Keratinocyte (primary cell): ENCODE measurements at places on chromosomes 2 and 18.

- H3K27ac ChIP-seq, result no peak overlapping the region
- H3K27me3 ChIP-seq, result no peaks in the 10 kb centered on the region
- no peak overlapping the region for H3K4me3 ChIP-seq
- no peaks in the 10 kb centered on the region for H3K4me1 ChIP-seq
Observed at GRCh38 chr2:46689993-46690392, 210.6 kb downstream of the TMEM247 start.

- no peaks in the 10 kb centered on the region for H3K4me1 ChIP-seq
- no peaks in the 10 kb centered on the region for H3K27me3 ChIP-seq
- no peak overlapping the region for H3K4me3 ChIP-seq
- H3K36me3 ChIP-seq, result no peaks in the 10 kb centered on the region
- DNase-seq, result no peak
Observed at GRCh38 chr2:98072442-98072841, 14.5 kb upstream of the VWA3B start.

- no peak overlapping the region for H3K27ac ChIP-seq
- no peaks in the 10 kb centered on the region for H3K36me3 ChIP-seq
- H3K27me3 ChIP-seq, result no peaks in the 10 kb centered on the region
- no peak for DNase-seq
- no peak overlapping the region for H3K4me3 ChIP-seq
- no peaks in the 10 kb centered on the region for H3K4me1 ChIP-seq
Observed at GRCh38 chr2:217622205-217623060, 380.4 kb downstream of the TNS1 start.

DNA sequence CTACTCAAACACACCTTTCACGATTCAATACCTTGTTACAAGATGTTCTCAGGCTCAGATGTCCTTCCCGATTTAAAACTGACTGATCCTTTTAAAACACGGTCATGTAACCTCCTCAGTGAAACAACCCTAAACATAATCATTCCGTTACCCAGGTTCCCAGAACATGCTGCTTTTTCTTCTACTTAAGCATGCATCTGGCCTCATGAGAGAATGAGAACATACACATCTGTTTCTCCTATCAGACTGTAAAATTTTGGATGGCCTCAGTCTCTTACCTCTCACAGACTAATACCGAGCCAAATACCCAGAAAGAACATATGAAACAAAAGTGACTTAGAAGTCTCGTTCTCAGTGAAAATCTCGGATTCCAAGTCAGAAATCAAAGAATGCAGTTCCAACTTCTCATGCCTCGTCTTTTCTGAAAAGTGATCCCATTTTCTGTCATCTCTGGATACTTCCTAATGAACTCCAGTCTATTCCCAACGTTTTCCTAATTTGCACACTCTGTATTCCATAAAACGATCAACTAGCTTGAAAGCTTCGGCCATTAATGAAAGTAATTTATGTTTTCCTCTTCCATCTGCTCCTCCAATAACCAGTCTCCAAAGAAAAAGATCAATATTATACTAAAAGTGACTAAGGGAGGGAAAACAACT lies 919 bp downstream of the SF3B1 start:
- H3K4me1 ChIP-seq, result peaks cover 20% of the 10 kb centered on the region
- H3K36me3 ChIP-seq, result peaks cover 1% of the 10 kb centered on the region
- DNase-seq, result no peak
- H3K27me3 ChIP-seq, result no peaks in the 10 kb centered on the region
- H3K27ac ChIP-seq, result peak overlapping the region; percentile 95

DNA sequence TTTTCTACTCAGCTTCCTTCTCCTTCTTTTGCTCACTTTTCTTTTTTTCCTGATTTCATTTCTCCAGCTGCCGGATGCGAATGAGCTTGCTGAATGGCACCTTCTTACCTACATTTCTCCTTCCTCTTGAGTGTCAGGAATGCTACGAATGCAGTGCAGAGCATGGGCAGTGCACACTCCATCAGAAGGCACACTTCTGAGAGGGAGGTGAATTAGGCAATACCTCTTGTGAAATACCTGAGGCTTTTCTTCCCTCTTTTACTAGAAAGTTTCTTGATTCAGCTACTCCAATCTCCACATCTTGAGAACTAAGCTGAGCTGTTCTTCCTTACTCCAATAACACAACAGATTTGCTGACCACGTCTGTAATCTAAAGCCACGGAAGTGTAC lies 51.1 kb downstream of the PLEKHM3 start:
- H3K27ac ChIP-seq, result no peak overlapping the region
- H3K4me3 ChIP-seq, result no peak overlapping the region
- H3K27me3 ChIP-seq, result no peaks in the 10 kb centered on the region
- H3K4me1 ChIP-seq, result no peaks in the 10 kb centered on the region
- DNase-seq, result no peak
- no peaks in the 10 kb centered on the region for H3K36me3 ChIP-seq

DNA sequence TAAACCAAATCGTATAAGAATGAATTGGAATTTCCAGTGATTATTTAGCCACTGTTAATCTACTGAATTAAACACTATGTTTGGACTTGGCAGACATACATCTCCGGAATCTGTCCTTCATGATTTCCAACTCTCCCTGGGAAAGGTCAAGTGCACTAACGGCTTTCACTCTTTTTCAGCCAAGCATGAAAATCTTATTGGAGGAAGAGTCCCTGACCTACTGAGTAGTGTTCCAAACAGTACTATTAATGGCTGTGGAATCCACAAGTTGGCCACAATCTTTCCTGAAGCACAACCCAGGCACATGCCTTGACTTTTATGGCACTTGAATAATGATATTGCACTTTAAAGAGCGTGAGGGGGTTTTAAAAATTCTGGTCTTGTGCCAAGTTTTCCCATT lies 318.9 kb upstream of the RND3 start:
- no peak overlapping the region for H3K4me3 ChIP-seq
- H3K27me3 ChIP-seq, result no peaks in the 10 kb centered on the region
- H3K27ac ChIP-seq, result no peak overlapping the region
- DNase-seq, result no peak
- peaks cover under 1% of the 10 kb centered on the region for H3K4me1 ChIP-seq

DNA sequence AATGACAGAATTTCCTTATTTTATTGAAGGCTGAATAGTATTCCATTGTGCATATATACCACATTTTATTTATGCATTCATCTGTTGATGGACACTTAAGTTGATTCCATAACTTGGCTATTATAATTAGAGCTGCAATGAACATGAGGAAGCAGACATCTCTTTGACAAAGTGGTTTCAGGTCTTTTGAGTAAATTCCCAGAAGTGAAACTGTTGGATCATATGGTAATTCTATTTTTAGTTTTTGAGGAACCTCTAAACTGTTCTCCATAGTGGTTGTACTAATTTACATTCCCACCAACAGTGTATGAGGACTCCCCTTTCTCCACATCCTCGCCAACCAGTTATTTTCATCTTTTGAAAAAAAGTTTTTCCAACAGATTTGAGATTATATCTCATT lies 77.5 kb downstream of the TMEM200C start:
- no peak overlapping the region for H3K27ac ChIP-seq
- no peak overlapping the region for H3K4me3 ChIP-seq
- H3K36me3 ChIP-seq, result no peaks in the 10 kb centered on the region

- no peaks in the 10 kb centered on the region for H3K36me3 ChIP-seq
- H3K27ac ChIP-seq, result no peak overlapping the region
- no peak overlapping the region for H3K4me3 ChIP-seq
- no peak for DNase-seq
- peaks cover 4% of the 10 kb centered on the region for H3K4me1 ChIP-seq
Observed at GRCh38 chr2:217790195-217790594, 212.6 kb downstream of the TNS1 start.

GRCh38 chr2:190587106-190587505 lies 52.6 kb upstream of the NEMP2 start:
- H3K4me3 ChIP-seq, result no peak overlapping the region
- H3K27me3 ChIP-seq, result no peaks in the 10 kb centered on the region
- no peak overlapping the region for H3K27ac ChIP-seq
- peaks cover 3% of the 10 kb centered on the region for H3K4me1 ChIP-seq

GRCh38 chr2:216842636-216843035 lies 17.2 kb downstream of the TNP1 start:
- no peak overlapping the region for H3K4me3 ChIP-seq
- no peaks in the 10 kb centered on the region for H3K36me3 ChIP-seq
- DNase-seq, result no peak
- H3K27ac ChIP-seq, result no peak overlapping the region

DNA sequence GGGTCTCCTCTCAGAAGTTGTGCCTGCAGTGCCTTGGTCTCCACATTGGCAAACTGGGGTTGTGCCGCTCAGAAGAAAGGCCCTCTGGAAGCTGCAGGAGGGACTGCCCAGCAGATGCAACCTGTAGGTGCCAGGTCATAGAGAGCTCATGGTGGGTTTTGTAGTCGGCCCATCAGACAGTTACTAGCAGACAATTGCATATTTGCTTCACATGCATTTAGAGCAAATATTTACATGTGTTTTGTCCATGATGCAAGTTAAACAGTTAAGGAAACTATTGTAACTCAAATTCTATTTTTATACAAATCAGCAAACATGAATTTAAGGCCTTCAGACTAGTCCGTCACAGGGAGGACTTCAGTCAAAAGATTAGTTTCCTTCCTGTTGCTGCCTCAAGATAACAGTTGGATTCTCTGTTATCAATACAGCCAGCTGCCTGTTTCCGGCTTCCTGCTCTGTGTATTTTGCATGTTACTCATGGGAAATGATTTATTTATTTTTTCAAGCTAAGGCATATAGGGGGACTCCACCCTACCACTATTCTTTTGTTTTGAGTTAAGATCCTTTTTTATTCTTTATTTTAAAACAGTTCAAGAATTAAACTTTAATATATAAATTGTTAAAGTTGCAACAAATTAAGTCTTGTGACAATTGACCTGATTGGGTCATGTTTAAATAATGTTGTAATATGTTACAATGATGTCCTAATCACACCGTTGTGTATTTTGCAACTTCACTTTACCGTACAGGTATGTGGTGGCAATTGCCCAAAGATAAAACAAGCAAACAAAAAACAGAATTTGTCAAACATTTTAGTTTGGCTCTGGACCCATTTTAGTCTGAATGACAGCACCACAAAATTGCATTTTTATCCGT lies 133.5 kb downstream of the SPTBN1 start:
- no peaks in the 10 kb centered on the region for H3K27me3 ChIP-seq
- DNase-seq, result no peak
- H3K36me3 ChIP-seq, result peaks cover 4% of the 10 kb centered on the region
- peaks cover 19% of the 10 kb centered on the region for H3K4me1 ChIP-seq
- no peak overlapping the region for H3K4me3 ChIP-seq

- peak overlapping the region; percentile 81 for H3K4me3 ChIP-seq
- DNase-seq, result no peak
- H3K36me3 ChIP-seq, result no peaks in the 10 kb centered on the region
- peak overlapping the region; percentile 99 for H3K27ac ChIP-seq
- peaks cover 31% of the 10 kb centered on the region for H3K4me1 ChIP-seq
Observed at GRCh38 chr2:159613091-159613490, 3.3 kb downstream of the BAZ2B start.

DNA sequence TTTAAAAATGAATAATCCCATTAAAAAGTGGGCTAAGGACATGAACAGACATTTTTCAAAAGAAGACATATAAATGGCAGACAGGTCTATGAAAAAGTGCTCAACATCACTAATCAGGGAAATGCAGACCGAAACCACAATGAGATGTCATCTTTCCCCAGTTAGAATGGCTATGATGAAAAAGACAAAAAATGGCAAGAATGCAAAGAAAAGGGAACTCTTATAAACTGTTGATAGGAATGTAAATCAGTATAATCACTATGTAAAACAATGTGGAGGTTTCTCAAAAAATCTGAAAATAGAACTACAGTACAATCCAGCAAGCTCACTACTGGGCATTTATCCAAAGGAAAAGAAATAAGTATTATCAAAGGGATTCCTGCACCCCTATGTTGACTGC lies 169.2 kb downstream of the METTL4 start:
- no peaks in the 10 kb centered on the region for H3K4me1 ChIP-seq
- DNase-seq, result no peak
- H3K27me3 ChIP-seq, result no peaks in the 10 kb centered on the region
- no peak overlapping the region for H3K4me3 ChIP-seq
- H3K27ac ChIP-seq, result no peak overlapping the region

- no peaks in the 10 kb centered on the region for H3K27me3 ChIP-seq
- no peak overlapping the region for H3K27ac ChIP-seq
- no peak overlapping the region for H3K4me3 ChIP-seq
- no peak for DNase-seq
- H3K4me1 ChIP-seq, result peaks cover 5% of the 10 kb centered on the region
- H3K36me3 ChIP-seq, result no peaks in the 10 kb centered on the region
Observed at GRCh38 chr2:112301973-112302372, 26.6 kb downstream of the ZC3H6 start.

- H3K4me1 ChIP-seq, result peaks cover 14% of the 10 kb centered on the region
- H3K4me3 ChIP-seq, result no peak overlapping the region
- H3K27me3 ChIP-seq, result peaks cover 34% of the 10 kb centered on the region
- H3K27ac ChIP-seq, result no peak overlapping the region
- DNase-seq, result no peak
Observed at GRCh38 chr2:109350526-109350925, 221.5 kb downstream of the SH3RF3 start.

- H3K27me3 ChIP-seq, result no peaks in the 10 kb centered on the region
- H3K36me3 ChIP-seq, result no peaks in the 10 kb centered on the region
- peaks cover 41% of the 10 kb centered on the region for H3K4me1 ChIP-seq
- no peak overlapping the region for H3K4me3 ChIP-seq
Observed at GRCh38 chr2:105791229-105791628, 46.5 kb downstream of the NCK2 start.

DNA sequence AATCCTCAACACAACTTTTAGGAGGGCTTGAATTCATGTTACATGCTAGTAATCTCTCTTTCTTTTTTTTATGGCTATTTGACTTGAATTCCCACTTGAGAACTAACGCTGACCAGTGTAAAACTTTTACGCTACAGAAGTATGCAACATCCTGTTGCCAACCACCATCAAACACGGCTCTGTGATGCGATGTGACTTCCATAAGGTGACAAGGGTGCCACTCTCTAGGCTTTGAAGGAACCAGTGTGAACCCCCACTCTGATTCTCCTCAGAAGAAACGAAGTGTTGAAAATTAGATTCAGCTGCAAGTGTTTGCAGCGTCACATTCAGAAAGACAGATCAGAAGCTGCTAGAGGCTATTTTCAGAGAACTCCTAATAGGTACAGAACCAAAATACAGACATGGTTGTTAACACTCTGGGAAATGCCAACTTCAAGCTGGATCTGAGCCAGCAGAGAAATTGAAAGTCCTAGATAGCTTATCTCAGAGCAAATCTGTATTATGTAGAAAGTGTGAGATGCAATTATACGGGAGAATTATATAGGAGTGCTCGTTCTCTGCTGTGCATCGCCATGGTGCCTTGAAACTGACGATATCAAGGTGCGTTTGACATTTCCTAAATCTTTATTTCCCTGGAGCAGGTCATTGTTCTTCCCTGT lies 271.2 kb downstream of the LPIN1 start:
- peaks cover 8% of the 10 kb centered on the region for H3K27me3 ChIP-seq
- no peak overlapping the region for H3K4me3 ChIP-seq
- no peak overlapping the region for H3K27ac ChIP-seq
- H3K36me3 ChIP-seq, result no peaks in the 10 kb centered on the region

DNA sequence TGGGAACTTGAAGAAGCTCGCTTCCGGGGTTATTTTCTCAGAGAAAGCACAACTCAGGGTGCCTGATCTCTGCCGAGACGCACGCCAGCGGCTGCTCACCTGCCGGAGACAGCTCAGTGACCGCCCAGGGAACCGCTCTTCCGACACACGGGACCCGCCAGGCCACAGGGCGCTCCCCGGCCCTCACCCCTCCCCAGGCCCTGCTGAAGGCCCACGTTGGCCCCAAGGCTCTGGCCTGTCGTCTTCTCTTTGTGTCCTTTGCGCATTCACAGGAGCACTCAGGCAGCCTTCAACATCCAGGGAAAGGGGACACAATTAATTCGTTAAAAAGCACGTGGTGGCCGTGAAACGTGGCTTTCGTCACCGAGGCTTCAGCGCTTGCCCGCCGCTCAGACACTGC lies 276.3 kb upstream of the SALL3 start:
- no peak overlapping the region for H3K4me3 ChIP-seq
- DNase-seq, result no peak
- H3K27ac ChIP-seq, result no peak overlapping the region
- no peaks in the 10 kb centered on the region for H3K36me3 ChIP-seq
- no peaks in the 10 kb centered on the region for H3K27me3 ChIP-seq
